ENCODE measurements at places on chromosomes 6 and 20.

DNA sequence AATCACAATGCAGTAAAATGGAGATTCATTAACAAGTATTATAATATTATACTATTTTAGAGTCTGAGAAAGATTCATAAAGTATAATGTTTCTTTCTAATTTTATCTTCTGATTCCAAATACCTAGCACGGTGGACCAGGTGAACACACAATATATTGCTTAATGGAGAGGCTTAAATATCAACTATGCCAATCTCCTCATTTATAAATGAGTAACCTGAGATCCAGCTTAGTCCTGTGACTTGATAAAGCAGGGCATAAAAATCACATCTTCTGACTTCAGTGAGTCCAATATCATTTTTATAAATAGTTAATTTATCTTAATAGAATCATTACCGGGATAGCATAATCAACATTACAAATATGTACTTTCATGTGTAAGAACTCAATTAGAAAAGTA lies 144.4 kb upstream of the GJE1 start:
- DNase-seq = no peak

GRCh38 chr20:63175038-63175895 lies 40.7 kb downstream of the YTHDF1 start:
- DNase-seq = no peak

DNA sequence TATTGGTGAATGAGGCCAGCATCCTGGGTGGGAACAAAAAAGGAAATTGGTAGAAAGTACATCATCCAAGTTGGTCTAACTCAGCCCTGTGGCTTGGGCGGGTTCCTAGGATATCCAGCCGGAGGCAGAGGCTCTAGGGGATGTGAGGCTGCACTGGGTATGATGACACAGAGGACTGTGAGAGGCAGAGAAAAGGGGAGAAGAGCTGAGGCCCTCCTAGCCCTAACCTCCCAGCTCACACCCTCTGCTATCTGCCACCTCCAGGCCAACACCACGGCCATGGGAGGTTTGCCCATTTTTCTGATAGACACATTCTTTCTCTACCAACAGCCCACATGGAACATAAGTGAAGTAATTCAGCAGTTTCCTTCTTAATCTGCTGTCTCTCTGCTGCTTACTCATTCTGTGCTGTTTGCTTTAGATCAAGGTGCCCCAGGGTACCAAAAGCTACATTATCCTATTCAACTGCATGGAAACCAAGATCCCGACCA lies 284.4 kb downstream of the ESR1 start:
- DNase-seq = no peak

DNA sequence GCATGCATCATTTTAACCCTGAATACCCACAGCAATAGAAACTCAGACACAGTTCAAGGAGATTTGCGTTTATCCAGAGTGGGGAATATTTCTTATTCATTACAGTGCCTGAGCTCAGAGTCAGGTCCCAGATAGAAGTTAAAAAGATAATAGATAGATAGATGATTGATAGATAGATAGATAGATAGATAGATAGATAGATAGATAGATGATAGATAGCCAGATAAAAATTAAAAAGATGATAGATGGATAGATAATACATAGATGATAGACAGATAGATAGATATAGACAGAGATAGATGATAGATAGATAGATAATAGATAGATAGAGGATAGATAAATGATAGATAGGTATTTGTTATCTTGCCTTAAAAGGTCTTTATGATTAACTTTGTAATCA lies 184.7 kb downstream of the MYLK4 start:
- no peak for DNase-seq

DNA sequence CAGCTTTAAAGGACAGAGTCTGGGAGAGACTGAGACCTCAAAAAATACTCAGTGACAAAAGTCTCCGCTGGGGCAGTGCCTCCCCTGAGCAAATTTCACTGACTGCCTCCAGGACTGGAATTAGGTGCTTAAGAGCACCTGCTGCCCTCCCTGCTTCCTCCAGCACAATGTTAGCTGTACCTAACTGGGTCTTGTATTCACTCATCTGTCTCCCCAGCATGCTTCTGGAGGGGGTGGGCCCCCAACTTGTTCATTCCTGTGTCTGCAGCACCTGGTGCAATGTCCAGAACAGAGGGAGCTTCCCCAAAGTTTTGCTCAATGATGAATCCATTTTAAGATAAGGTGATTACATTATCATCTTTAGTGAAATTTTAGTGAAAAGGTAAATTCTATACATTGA lies 650.7 kb downstream of the KIF16B start:
- no peak for DNase-seq

Measured in lower leg skin (tissue), 4 donors.